Activated T-helper 9 cell treated with anti-CD3 and anti-CD28 coated beads, Interleukin-2, amount 50 U/mL, for 16 hours (primary cell): ENCODE measurements at places on chromosomes 2 and 18.

GRCh38 chr2:69781321-69782248, 39.7 kb downstream of the ANXA4 start:
- DNase-seq = no peak

DNA sequence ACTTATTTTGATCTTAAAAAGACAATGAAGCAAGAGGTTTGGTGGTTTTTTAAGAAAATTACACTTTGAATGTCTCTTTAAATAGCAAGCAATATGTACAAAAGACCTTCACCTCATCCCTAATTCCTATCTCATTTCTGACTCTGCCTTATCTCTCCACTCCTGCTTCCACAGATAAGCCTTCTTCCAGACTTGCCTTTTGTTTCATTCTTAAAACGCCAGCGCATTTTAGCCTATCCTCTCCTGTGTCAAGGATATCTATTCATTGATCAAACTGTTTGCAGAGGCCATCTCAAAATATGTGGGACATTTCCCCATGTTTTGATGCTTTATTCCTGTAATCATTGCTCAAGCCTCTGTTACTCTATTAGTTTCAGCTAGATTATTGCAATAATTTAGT, 562.5 kb downstream of the PARD3B start:
- no peak for DNase-seq

GRCh38 chr2:234792621-234793022, 159.2 kb upstream of the SH3BP4 start:
- DNase-seq = no peak

DNA sequence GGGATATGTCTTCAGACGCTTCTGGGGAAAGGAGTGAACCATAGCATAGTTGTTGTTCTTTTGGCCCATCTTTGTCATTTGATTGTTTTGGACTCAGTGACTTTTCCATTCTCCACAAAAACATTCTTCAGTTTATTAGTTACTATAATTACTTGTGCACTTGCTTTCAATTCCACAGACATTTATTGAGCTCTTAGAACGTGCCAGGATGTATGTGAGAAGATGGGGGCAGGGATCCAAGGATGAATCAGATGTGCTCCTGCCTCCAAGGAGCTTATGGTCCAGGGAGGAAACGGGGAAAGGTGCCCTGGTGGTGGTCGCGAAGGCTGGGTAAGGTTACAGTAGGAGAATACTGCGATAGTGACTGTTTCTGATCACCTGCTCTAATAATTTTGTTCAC, 6.9 kb upstream of the SLC4A3 start:
- no peak for DNase-seq

- DNase-seq = no peak
Observed at GRCh38 chr2:30769891-30770462, 37.3 kb downstream of the CAPN13 start.

- no peak for DNase-seq
Observed at GRCh38 chr2:160674146-160674750, 180.6 kb upstream of the RBMS1 start.

DNA sequence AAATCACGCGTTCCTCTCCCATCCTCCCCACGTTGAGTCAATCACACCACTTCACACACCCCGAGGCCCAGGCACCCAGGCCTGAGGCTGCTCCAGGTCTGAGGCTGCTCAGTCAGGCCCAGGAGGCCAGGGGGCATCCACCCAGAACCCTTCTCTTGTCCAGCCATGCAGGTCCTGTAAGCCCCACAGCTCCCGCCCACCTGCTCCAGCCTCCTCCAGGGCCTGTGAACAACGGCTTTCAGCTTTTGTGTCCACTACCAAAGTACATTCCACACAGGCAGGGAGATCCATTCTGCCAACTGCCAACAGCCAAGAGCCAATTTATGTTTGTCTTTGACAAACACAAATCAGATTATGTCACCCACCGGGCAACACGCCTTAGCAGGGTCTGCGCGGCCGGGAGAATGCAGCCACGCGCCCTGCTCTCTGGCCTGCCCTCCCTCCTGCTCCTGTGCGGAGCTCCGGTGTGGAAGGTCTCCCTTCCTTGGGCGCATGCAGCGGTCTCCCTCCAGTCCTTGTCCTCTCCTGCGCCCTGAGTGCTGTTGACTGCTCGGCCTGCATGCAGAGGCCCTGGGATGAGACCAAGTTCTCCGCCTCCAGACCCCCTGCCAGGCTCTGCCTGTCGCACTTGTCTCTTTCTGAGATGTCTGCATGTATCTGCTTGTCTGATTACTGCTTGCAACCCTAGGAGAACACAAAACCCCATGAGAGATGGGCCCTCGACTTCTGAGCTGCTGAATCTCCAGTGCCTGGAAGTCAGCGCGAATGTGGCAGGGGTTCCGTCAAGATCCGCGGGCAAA, 146.6 kb downstream of the ZNF516 start:
- DNase-seq = no peak

DNA sequence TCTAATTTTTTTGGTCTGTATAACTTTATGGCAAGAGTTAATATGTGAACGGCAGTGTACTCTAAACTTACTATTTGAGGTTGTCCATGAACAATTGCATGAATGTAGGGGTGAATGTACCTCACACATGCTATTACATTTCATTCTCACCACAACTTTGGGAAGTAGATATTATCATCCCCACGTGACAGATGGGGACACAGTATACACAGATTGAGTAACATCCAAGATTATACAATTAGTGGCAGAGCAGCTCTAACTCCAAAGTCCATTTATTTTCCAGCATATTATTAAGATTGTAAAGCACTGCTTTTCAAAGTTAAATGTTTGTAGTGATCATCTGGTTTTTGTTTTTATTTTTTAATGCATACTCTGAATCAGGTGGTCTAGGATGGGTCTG, 622.1 kb upstream of the ZEB2 start:
- no peak for DNase-seq

- DNase-seq = no peak
Observed at GRCh38 chr2:60053791-60054190, 499.7 kb downstream of the BCL11A start.

DNA sequence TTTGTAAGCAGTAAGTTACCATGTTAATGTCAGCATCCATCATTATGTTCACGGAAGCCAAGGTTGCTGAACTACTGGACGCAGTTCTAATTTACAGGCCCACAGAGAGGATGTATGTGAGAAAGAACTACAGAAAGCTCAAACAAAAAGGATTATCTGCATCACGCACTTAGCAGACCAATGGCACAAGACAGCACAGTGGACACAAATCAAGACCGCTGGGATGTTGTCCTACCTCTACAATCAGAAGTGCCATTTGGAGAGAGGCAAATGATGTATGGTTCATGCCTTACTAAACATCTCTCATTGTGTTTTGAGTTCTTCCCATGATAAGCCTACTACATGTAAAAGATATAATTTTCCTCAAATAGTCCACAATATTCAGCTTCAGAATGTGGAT, 330.7 kb upstream of the CHAC2 start:
- DNase-seq = no peak

DNA sequence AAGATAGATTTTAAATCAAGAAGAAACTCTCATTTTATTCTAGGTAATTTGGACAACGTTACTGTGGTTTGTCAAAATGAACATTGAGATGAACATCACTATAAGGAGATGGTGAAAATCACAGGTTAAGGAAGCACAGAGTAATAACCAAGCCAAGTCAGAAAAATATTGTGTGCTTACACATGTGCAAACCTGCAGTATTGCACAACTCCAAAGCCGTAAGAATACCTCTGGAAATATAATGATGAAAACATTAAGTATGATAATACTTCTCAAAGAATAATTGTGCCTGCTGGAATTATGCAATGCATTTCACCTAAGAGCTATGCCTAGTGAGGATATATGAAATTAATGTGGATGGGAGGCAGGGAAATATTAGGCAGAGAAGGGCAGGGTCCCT, 21.1 kb upstream of the GALNT5 start:
- DNase-seq = no peak

DNA sequence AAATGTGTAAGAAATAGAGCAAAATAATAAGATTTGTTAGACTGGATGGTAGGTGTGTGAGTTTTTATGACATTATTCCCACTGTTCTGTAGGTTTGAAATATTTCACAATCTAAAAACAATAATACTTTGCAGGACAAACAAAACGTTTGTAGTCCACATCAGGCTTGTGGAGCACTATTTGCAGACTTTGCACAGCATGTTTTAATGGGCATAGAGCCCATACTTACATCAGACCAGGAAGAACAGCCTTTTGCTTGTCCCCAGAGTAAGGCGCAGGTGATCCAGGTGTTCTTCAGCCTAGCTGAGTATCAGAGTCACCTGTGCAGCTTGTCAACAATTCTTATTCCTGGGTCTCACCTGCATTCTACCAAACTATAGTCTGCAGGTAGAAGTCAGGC, 9.1 kb upstream of the STK39 start:
- no peak for DNase-seq

DNA sequence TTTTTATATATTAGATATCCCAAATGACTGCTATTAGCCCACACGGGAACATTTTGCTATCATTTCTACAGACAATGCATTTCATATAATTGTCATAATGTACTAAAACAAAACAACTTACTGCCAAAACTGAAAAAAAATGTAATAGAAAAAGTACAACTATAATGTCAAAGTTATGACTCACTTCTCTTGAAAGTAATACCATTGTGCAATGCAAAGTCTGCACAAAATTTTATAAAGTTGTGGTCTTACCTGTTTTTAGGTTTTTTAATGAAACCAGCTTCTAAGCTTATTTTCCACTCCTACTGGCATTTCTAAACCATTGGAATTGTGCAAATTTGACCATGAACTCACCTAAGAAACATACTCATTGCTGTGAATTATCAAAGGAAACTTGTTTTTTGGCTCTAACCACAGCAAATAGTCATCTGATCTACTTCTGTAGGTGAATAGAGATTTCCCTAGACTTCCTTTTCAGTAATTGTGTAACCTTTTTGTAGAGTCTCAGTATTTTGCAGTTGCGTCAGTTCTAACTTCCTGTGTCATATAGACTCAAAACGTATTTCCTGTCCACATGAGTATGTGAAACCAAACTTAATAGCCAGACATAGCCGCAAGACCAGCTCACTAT, 31.9 kb upstream of the TFPI start:
- DNase-seq = no peak

- no peak for DNase-seq
Observed at GRCh38 chr2:213229814-213230213, 54.5 kb upstream of the SPAG16 start.

DNA sequence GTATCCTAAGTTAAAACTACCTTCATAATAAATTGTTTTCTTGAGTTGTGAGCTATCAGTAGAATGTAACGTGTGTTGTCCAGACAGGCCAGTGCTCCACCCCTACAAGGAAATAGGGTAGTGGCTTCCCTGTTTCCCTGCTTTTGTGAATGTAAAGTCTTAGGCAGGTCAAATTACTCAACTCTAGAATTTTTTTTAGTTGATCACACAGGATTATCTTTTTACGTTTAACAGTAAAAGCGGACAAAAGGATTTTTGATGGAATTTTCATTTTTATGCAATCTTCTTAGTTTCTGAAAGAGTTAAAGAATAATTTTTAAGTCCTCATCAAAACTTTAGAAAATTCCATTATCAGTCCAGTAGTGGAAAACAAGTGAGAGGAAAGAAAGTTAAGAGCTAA, 38.2 kb downstream of the GPD2 start:
- no peak for DNase-seq

DNA sequence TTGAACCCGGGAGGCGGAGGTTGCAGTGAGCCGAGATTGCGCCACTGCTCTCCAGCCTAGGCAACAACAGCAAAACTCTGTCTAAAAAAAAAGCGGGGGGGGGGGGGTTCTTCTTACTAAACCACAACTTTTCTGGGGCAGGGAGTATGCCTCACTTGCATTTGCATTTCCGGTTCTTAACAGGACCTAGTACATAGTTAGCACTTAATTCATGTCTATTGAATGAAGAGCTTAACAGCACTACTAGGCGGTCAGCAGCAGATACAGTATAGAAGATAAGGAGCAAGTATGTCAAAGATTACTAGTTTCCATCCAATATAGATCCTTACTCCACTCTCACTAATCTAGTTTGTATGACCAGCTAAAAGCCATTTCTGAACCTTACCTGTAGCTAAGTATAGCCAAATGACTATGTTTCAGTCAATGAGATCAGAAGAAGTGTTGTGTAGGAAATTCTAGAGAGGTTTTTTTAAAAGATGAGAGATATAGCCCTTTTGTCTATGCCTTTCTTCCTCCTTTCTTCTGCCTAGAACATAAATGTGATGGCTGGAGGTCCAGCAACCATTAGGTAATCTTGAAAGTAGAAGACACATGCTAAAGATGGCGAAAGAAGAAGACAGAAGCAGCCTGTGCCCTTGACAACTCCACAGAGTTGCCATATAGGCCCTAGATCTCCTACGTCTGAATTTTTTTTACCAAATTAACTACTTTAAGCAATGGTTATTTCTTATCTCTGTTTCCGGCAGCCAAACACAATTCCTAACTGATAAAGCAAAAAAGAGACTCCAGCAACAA, 11.3 kb downstream of the HYCC2 start:
- no peak for DNase-seq

DNA sequence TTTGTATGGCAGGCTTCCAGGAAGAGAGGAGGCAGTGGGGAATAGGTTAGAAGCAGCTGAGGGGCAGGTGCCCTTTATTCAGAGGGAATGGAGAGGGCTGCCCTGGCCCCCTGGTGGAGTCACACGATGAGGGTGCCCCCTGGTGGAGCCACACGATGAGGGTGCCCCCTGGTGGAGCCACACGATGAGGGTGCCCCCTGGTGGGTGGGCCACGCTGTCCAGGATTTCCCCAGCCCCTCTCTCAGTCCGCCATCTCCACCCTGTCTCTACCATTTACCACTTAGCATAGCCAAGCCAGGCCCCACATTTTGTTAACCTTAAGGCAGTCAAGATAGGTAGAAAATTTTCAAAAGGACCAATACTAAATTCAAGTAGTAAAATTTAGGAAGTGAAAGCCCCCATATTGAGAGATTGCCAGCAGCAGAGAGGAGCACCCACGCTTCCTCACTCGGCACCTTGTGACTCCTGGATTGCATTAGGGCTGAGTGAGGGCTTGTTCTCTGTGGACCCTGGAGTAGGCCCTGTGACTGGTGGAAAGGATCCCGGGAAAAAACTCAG, 10.4 kb upstream of the FAM228A start:
- DNase-seq = no peak

- DNase-seq = no peak
Observed at GRCh38 chr18:24837066-24837465, 376.6 kb downstream of the HRH4 start.

GRCh38 chr18:76678248-76678647, 144.1 kb upstream of the ZNF236 start:
- DNase-seq = no peak

- no peak for DNase-seq
Observed at GRCh38 chr18:77262643-77263465, 13.2 kb downstream of the GALR1 start.

- no peak for DNase-seq
Observed at GRCh38 chr2:12606472-12607000, 110.2 kb upstream of the TRIB2 start.
